Activated CD8-positive, alpha-beta T cell treated with anti-CD3 and anti-CD28 coated beads for 36 hours (primary cell): ENCODE measurements at places on chromosomes 7 and 10. TPM values are rescaled to one million over a fixed set of nuclear protein-coding genes. Genes with fewer than 3 reads are reported as not detected.

DNA sequence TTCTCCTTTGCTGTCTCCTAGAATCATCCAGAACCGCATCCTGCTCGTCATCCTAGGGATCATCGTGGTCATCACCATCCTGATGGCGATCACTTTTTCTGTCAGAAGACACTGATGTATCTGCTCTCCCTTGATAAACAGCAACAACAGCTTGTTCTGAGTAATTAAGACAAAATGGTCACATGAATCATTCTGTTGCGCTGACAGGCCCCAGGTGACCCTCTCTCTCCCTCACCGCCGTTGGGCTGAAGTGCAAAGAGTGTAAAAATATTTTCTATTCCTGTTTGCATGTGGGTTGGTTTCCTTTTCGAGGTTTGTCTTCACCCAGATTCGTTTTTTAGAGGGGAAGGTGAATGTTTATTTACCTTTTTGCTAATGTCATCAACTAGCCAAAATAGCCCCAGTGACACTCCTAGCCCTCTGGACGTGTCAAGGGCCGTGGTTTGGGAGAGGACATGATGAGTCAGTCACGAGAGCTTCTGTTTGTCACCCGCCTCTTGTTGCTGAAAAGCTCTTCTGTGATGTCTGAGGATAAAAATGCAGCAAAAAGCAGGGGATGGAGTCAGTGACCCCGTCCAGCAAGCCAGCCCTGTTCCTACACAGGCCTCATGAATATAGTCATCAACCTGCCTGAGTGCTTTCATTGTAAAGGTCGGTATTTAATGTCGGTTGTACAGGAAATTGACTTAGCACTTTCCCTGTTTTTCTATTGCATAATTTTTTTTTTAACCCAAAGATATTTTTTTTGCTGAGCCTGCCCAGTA is 134.6 kb upstream of the TCF7L2 start:
- DNase-seq = peak; percentile 4

DNA sequence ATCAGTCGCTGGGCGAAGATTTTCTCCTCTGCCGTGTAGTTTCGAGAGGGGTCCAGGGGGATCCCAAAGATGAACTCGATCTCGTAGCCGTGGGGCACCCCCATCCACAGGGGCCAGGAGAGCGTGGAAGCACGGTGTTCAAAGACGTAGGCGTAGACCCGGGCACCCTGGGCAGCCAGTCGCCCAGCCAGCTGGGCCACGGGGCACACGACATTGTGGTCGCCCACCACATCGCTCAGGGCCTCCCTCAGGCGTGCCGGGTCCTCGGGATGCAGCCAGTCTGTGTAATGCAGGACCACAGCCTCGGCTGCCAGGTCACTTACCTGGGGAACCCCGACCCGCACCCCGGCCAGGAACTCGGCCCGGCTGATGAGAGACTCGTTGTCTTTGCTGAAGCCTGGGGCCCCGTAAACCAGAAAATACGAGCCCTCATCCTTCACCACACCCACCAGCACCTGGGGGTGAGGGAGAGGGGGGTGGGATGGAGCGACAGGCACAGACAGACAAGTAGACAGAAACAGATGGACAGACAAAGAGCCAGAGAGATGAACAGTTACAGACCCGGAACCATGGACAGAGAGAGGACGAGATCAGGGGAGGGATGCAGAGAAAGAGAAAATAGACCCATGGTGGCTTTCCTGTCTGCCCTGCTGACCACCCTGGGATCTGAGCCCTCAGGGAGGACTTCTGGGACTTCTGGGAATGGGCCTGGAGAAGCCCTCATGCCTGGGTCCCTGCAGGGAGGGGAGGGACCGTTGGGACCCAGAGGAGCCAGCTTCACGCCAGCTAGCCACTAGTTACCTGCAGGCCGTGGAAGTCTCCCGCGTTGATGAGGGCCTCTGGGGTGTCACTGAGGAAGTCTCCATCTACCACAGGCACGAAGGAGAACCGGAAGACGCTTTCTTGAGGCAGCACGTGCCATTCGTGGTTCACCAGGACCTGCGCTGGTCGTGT is 3.0 kb downstream of the ACHE start:
- DNase-seq = no peak

DNA sequence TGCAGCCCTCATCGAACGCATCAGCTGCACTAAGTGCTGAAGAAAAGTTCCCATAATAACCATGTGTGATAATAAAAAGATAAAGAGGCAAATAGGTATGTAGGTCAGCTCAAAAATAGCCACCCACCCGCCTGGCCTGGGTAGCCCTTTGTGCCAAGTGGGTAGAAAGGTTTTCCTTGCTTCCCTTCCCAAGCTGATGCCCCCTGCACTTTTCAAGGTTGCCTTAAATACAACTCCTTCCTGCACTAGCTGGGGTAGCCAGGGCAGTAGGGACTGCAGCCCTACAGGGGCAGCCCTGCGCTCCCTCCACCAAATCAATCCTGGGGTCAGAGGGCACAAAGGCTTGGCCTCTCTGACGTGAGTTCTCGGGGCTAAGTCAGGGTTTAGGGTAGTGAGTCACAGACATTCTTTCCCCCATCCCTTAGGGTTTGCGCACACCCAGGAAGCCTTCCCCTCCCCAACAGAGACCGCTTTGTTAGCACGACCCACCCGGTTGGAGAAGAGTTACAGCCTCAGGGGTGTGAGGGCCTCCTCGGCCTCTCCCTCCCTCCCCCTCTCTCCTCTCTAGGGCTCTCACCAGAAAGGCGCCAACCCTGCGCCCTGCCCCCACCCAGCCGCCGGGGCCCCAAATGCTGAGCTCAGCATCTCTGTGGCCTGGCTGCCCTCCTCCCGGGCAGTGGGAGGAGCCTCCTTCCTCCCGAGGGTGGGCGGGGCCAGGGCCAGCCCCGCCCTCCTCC is 13.3 kb upstream of the DDIT4 start:
- peak; percentile 96 for DNase-seq

DNA sequence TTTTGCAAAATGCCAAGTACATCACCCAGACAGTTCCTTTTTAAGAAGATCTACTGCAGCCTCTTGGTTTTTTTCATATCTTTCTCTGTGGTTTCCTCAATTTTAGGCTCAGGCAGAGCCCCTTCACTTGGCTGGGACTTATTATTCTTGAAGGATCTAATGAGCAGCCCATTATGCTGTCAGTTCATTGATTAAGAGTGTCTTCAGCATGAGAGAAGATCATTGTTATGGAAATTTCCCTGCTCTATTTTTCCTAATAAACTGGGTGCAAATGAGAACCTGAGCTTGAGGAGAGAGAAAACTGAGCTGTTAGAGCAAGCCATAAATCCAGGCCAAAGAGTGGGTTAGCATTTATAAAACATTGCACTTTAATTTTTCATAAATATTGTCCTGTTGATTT is 146.5 kb downstream of the SEC23IP start:
- DNase-seq = no peak

DNA sequence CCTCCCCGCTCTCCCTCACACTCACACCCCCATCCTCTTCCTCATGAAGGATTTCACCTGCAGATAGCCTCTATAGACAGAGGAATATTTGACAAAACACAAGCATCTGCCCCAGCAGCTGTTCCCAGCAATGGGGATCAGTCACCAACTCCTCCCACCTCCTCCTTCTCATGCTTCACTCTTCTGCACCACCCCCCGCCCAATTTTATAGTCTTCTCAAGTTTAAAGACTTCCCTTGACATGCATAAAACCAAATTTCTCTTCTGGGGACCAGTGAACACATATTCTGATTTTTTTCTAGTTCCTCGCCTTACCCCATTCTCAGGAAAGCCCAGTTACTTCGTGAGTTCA is 654.4 kb downstream of the LRMDA start:
- no peak for DNase-seq

DNA sequence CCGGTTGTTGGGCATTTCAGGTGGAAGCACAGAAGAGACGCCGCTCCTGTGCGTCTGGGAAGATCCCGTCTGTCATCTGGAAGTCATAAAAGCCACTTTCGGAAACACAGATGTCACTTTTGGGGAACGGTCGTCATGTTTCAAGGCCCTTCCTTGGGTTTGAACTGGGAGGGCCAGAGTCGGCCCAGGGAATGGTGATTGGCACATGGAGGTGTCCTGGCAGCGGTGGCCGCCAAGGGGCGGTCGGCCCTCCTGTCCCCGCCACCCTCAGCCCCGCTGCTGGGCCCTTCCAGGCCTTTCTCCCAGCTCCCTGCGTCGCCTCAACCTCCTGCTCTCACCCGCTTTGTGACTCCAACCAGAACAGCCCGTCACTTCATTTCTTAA is 115.2 kb upstream of the SFMBT2 start:
- no peak for DNase-seq

- DNase-seq = no peak
Observed at GRCh38 chr10:10351451-10351850, 666.2 kb upstream of the CELF2 start.

DNA sequence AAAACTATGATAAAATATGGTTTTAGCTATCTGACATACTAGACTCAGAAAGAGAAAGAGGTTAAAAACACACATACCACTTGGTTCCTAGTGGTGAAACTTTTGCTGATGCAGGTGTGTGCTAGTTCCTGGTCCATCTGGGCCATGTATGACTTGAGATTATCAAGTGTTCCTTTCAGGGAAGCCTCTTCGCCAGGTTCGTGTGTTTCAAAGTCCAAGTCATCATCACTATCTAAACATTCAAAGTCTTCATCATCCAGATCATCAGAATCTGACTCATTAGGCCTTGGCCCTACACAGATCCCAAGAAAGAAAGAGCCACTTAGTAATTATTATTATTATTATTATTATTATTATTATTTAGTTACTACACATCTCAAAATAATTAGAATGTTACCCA is 26.4 kb downstream of the NUDT13 start:
- DNase-seq = no peak

- no peak for DNase-seq
Observed at GRCh38 chr7:6159524-6160031, 112.8 kb downstream of the CYTH3 start.

GRCh38 chr7:85829817-85830432 is 643.1 kb upstream of the SEMA3D start:
- DNase-seq = no peak

DNA sequence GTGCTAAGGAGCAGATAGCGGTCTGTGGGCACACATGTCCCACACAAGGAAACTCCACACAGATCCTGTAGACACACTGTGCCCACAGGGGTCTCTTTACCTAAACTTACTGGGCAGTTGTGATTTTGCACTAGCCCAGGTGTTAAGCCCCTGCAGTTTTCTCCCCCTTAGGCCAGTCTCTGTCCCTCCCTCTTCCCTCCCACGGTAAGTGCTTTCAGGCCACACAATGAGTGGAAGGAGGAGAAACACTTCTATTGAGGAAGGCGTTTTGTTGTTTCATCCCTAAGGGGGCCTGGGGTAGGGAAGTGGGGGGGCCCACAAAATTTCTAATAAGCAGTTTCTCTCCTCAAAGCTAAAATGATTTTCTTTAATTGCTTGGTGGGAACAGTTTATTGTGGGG is 51.4 kb downstream of the FBXW4 start:
- DNase-seq = no peak

GRCh38 chr10:27638071-27638750 is 107.4 kb downstream of the MKX start:
- no peak for DNase-seq

- DNase-seq = no peak
Observed at GRCh38 chr7:112366886-112367285, 83.4 kb upstream of the IFRD1 start.

CC2D2B gene
- not detected for total RNA-seq

NAT16 gene
- not detected for total RNA-seq

TMEM229A gene
- total RNA-seq = not detected

OTUD1 gene
- 7.0 TPM for total RNA-seq
